Right forelimb (tissue), 1 donor: ENCODE measurements at places on chromosomes 2 and 18.

- DNase-seq: no peak
These were observed 206.8 kb downstream of the CLIP4 start for GRCh38 chr2:29322011-29322410.

DNA sequence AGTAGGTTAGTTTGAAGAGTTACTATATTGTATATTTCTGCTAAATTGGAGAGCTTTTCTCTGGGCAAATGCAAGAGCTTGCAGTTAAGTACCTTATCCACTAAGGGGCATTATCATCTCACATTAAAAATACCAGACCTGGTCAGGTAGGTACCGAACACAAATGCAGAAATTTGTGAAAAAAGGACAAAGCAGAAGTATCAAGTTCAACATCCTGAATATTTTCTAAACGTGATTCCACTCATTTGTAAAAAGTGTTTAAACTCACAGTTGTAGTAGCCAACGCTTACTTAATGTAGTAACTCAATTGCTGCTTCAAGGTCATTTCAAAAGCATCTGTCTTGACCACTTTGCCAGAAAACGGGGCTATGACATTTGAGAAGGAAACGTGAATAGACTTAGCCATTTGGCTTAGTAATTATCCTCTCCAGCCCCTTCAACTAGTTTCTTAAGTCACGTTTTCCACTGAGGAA lies 52.1 kb downstream of the CYRIA start:
- DNase-seq: no peak

- no peak for DNase-seq
These were observed 43.2 kb upstream of the SEMA4C start for GRCh38 chr2:96913117-96913397.

GRCh38 chr18:50937183-50937582 lies 30.7 kb upstream of the ELAC1 start:
- DNase-seq: no peak

GRCh38 chr2:158569284-158569683 lies 112.5 kb downstream of the PKP4 start:
- no peak for DNase-seq

DNA sequence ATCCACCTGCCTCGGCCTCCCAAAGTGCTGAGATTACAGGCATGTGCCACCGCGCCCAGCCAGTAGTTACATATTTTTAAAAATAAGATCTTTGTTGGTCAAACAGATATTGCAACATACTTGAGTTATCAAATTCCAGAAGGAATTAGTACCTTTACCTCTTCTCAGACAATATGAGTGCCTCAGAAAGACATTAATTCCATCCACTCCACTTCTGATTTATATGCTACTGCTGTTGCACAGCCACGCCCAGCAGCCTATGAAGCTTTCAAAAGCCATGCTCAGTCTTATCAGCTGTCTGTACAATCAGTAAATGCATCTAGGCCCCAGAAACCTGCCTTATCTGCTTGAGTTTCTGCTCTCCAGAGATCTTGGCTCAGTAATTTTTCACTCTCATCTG lies 47.8 kb downstream of the MEX3C start:
- DNase-seq: no peak

DNA sequence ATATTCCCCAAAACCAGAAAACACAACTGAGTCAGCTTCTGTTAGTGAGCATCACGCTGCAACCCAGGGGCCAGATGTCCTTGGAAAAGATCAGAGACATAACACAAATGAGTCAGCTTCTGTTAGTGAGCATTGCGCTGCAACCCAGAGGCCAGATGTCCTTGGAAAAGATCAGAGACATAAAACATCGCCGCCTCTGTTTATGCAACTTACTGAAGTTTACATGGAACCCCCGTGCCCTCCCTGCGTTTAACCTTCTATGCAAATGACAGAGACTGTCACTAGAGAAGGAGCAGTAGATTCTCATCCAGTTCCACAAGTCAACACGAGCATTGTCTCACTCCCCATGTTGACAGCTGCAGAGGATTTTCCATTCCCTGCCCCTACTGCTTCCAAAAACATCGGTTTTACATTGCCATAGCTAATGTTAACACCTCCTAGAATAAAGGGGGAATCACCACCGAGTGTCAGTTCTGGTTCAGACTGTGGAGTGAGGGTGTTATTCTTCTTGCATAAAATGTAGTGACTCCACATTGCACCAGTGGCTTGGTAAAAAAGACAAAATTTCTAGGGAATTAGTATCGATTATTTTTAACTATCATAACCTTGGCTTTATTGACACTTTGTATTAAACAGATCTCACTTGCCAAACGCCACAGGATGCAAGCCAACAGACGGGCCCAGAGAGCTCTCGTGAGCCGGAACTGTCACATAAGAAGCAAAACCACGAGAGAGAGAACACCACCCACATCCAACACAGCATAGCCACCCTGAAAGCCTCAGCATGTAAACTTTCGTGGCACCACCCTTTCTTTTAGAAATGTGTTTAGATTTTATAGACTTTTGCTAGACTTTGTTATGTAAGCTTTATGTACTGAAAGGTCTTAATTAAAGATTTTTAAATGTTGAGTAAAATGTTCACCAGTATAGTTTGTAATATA lies 87.7 kb downstream of the SH3YL1 start:
- DNase-seq: no peak

DNA sequence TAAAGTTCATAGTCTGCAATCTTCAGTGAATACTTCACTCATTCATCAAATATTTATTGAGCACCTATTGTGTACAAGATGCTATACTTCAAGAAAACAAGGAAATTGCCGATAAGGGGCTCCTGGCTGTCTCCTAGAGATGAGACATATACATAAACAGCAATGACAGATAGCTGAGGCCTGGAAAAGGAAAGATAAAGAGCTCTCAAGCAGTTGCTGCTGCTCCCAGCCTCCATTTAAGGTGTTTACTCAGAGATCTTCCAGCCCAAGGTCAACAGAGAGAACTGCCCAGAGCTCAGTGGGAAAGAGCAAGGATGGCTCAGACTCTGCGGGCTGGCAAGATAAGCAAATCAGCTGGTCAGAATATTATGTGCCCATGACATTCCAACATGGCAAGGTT lies 3.3 kb upstream of the SLC14A2 start:
- DNase-seq: no peak

- no peak for DNase-seq
These were observed 36.2 kb upstream of the ACAA2 start for GRCh38 chr18:49849331-49850217.

DNA sequence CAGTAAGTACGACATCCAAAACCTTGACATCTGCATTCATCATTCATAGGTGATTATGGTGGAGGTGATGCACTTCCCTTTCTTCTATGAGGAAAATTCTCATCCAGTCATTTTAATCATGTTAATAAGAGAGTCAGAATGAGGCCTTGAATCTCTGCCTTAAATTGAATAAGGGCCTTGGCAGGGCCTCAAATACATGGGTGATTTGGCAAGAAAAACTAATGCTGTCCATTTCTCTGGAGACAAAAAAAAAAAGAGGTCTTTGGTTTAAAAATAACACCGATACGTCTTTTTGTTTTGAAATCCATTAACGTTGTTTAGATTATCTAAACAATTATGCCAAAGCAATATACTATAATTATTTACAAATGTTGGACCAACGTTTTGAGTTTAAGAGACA lies 8.1 kb downstream of the COLEC12 start:
- DNase-seq: no peak

DNA sequence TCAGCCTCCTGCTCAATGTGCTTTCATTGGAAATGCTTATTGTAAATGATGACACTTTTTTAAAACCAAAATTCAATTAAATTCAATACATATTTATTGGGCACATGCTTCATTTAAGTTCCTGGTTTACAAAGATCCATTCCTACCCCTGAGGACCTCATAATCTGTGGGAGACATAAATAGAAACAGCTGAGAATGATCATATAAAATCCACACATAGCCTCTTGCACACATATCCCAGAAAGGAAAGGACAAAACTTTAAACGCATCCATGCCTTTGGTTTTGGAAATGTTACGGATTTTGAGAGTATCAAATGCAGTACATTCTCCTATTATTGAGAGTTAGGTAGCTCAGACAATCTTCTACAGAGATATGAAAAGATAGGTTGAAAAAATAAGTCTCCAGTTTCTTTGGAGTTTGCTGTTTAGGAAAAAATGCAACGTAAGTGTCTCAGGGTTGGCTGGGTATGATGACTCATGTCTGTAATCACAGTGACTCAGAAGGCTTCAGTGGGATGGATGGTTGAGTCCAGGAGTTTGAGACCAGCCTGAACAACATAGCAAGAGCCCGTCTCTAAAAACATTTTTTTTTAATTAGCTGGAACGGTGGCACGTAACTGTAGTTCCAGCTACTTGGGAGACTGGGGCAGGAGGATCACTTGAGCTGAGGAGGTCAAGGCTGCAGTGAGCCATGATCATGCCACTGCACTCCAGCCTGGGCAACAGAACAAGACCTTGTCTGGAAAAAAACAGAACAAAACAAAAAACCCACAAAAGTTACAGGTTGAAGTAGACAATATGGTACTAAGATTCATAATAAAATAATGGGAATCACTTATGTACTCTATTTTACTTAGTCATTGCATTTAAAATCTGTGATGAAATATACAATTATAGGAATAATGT lies 3.9 kb upstream of the PRELID3A start:
- no peak for DNase-seq

- no peak for DNase-seq
These were observed 21.6 kb upstream of the KIF5C start for GRCh38 chr2:148853458-148853857.

DNA sequence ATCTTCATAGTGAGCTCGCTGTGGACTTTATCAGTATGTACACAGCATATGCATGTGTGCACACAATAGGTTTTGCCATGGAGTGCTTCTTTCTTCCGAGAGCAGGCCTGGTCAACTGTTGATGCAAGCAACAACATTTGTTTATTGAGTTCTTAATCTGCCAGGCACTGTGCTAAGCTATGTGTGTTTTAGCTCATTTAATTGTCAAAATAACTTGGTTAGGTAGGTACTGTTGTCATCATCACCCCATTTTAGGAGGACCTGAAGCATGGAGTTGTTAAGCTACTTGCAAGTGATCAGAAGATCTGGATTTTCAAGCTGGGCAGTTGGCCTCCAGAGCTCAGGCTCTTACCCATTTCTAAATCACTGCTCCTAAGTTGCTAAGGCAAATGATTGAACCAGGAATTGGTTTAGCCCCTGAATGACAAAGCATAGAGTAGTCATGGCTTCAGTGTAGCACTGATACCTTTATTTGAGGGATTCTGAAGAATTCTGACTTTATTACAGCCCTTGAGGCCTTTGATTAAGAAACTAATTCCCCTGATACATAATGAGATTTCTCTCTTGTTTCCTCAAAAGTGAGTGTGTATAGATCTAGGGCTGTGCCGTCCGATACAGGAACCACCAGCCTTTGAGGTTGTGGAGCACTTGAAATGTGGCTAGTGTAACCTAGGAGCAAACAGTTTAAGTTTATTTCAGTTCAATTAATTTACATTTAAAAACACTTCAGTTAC lies 132.9 kb downstream of the FMNL2 start:
- no peak for DNase-seq

GRCh38 chr18:79945118-79946042 lies 6.1 kb downstream of the SLC66A2 start:
- DNase-seq: no peak

- no peak for DNase-seq
These were observed 221.3 kb downstream of the PTH2R start for GRCh38 chr2:208627916-208628315.

- DNase-seq: no peak
These were observed 11.1 kb downstream of the PDE1A start for GRCh38 chr2:182415771-182416170.

- no peak for DNase-seq
These were observed 18.7 kb downstream of the SP140 start for GRCh38 chr2:230244211-230244610.

DNA sequence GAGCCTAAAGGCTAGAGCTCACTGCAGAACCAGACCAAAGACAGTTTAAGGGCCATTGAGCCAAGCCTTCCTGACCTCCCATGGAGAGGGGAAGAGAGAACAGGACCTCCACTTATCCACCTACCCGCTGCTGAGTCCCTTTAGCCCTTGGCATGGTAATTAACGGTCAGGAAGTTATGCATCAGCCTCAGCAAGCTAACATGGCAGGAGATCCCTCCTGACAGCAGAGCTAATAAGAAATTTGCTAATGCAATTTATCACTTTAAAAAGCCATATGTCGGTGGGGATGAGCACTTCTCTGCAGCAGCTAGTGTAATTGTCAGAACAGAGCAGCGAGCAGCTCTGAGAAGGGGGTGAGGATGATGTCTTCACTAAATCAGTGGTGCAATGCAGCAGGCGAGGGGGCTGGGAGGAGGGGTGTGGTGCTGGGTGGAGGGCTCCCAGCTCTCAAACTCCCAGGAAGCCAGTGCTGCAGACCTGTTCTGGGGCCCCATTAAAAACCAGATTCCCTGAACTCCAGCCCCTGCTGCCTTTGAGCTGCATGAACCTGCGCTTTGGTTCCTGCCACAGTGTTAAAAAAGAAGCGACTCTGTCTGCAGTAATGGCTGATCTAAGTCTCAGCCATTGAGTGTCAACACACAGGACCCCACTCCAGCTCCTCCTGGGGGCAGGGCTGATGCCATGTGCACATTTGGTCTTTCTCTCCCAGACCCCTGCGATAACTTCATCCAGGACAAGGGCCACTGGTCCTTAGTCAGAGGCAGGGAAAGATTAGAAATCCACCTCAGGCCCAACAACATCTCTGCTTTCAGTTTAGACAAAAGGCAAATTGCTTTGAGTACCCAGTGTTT lies 84.2 kb upstream of the STPG4 start:
- DNase-seq: no peak

DNA sequence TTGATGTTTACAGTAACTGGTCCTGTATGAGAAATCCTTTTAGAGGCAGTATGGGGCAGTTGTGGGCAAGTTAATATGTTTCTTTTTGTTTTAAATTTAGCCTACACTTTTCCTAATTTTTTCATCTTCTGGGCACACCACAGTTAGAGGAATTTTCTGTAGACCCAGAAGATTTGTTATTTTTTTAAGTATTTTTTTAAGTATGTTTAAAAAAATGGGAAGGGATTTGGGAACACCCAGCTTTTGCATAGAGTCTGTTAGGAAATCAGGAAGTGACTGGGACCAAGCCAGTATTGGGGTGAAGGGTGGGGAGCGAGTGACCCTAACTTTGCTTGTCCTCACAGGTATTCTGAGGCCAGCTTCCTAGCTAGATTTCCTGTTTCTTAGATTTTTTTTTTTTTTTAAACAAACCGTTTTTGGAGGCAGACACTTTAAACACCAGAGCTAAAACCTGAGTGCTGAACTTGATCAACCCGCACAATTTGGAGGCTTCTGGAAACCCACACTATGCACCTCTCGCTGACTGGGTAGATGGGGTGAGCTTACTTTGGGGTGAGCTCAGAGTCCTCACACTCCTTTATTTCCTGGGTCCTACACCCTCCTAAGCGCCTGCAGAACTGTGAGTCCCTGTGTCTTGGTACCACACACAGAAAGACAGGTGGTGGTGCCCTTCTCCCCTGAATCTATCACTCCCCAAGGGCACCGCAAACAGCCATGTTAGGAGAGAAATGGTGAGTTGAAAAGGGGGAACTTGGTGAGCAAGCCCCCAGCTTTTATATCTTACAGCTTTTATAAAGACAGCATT lies 5.2 kb downstream of the GATA6 start:
- no peak for DNase-seq

GRCh38 chr18:35827903-35828275 lies 144.6 kb upstream of the RMP24 start:
- DNase-seq: no peak

GRCh38 chr2:240902615-240903041 lies 3.5 kb upstream of the CROCC2 start:
- no peak for DNase-seq

GRCh38 chr2:101741775-101742520 lies 44.4 kb downstream of the MAP4K4 start:
- DNase-seq: no peak

GRCh38 chr2:117888897-117889296 lies 74.4 kb downstream of the DDX18 start:
- no peak for DNase-seq
